ENCODE measurements at places on chromosomes 16 and 17. TPM values are rescaled to one million over a fixed set of nuclear protein-coding genes. Genes with fewer than 3 reads are reported as not detected.

BCL6B gene
- 107 TPM for total RNA-seq

HP gene
- total RNA-seq: not detected

EIF4A3 gene
- total RNA-seq: 130 TPM

CES4A gene
- total RNA-seq: 0.91 TPM

CMTM2 gene
- not detected for total RNA-seq

Measured in epithelial cell of umbilical artery (primary cell).